ENCODE measurements at places on chromosomes 13 and 19. TPM values are rescaled to one million over a fixed set of nuclear protein-coding genes. Genes with fewer than 3 reads are reported as not detected.
A peak's percentile ranks its signal among the peaks of the same experiment; 100 is the strongest.

Gene FXYD1
- total RNA-seq = not detected

Gene CPB2
- total RNA-seq = not detected

Gene TMC4
- 2.0 TPM for total RNA-seq

Gene NLRP7
- not detected for total RNA-seq

Gene B3GNT8
- total RNA-seq = 1.5 TPM

Gene C19orf81
- total RNA-seq = not detected

Gene ZNF546
- total RNA-seq = 5.6 TPM

Gene AP2A1
- total RNA-seq = 133 TPM

Gene LYPD5
- not detected for total RNA-seq

Gene NCAN
- total RNA-seq = not detected

Gene SLAIN1
- not detected for total RNA-seq

DNA sequence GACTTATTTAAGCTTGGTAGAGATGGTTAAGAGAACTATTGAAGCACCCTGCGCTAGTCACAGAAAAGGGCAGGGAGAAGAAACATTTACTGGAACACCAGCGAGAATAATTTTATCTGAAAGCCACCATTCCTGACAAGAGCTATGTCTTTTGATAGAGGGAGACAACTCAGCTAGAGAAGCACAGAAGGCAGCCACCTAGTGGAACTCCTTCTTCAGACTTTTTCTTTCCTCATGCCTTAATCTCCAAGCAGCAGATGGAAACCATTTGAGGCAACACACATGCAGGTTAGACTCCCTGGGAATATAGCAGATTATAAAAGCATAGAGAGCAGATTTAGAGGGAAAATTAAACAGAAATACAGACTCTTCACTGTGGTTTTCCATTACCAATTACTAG is 813.4 kb downstream of the SLITRK6 start:
- DNase-seq = no peak

DNA sequence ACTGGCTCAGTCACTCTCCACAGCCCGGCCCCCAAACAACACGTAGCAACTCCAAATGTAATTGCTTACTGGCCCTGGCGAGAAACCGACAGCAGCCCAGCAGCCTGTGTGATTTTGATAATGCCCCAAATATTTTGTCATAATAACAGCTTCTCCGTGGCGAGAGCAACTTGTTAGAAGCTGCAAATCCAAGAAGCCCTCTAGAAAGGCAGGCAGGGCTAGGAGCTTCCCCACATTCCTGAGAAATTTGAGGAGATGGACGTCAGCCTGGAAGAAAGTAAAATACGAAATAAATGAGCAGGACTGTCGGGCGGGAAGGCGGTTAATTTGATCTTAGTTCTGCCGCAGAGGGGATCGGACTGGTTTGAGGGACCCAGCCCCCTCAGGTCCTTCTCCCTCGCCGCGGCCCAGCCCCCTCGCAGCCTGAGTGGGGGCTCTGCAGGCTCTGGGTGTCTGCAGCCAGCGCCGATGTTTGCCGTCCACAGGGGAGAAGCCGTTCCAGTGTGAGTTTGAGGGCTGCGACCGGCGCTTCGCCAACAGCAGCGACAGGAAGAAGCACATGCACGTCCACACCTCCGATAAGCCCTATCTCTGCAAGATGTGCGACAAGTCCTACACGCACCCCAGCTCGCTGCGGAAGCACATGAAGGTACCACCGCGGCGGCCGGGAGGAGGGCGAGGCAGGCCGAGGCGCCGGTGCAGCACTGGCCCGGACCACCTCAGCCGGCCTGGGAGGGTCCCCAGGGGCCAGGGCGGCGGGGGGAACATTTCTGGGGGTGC is 3.1 kb downstream of the ZIC2 start:
- peak; percentile 84 for DNase-seq

DNA sequence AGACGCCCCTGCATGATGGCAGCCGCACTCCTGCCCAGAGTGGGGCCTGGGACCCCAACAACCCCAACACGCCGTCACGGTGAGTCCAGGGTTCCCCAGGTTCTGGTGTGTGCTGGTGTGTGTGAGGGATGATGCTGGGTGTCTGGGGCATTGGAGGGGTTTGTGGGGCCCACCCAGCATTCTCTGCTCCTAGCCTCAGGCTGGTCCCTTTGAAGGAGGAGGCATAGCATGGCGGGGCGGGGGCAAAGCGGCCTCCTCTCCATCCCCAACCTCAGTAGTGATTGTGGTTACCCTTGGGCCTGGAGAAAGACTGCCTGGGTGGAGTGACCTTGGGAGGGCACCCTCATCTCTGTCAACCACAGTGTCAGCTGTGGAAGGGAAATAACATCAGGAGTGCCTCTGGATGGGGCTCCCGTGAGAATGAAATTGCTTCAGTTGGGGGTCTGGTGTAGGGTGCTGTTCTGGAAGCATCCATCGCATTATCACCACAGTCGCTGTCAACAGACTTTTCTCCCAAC is 7.1 kb upstream of the TIMM50 start:
- DNase-seq = no peak

DNA sequence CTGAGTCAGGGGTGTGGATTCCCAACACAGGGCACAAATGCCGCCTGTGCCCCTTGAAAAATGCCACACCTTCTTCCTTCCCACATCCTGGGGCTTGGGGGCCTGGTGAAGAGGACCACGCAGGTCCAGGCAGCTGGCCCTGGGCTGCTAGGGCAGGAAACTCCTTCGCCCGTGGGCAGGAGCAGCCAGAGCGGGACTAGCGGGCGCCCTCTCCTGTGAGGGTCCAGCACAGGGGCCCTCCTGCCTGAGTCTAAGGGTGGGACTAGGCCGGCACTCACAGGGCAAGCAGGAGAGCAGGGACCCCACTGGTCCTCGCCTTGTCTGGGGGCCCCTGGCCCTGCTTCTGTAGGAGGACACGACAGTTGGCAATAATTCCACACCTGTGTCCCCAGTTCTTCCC is 7.5 kb upstream of the CEBPA start:
- no peak for DNase-seq

DNA sequence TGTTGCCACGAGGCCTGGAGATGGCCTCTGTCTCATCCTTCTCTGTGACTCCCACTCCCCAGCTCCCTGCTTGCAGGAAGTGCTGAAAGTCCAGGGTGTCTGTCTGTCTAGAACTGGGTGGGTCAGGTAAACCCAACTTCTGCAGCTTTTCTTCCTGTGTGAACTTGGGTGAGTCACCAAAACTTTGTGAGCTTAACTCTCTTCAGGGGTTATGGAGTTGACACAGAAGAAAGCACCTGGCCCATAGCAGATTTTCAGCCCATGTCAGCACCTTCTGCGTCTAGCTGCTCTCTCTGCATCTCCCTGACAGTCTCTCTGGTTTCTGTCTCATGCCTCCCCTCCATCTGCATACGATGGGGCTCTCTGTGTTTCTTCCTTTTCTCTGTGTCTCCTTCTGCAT is 4.2 kb upstream of the CACNG7 start:
- DNase-seq = no peak

DNA sequence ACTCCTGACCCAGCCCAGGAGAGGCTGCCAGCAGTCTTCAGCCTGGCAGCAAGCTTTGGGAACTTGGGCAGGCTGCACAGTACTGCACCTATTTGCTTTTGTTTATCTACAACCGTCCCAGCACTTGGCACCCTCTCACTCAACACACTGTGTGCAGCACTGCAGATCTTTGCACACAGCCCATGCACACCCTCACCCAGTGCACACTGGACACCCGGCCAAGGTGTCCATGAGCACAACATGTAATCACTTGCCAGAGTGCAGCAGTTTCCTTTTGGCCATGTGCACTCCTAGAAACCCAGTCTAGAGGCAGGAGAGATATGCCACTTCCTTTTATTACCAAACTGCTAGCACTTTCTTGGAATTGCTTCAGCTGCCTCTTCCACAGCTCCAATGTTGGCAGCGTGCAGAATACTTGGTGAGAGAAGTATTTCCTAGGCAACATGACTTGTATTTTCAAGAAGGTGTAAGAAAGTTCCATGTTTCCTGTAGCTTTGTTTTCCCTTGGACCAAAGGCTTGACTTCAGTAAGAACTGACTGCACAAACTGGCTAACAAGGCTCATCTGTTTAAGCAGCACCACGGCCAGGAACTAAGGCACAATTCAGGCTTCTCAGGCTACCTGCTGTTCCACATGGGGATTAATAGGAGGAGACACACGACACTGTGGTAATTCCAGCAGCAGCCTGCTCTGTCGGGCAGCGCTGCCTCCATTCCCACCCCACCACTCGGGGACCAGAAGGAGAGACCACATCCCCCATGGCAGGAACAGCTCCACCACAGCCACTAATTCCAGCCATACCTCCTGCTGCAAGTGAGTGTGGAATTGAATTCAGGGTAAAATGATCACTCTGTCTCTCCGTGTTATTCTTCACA is 15.3 kb downstream of the ATP7B start:
- DNase-seq = no peak

- no peak for DNase-seq
Observed at GRCh38 chr13:113890774-113891480, 27.1 kb upstream of the GAS6 start.

GRCh38 chr13:99027260-99027659 is 49.4 kb upstream of the DOCK9 start:
- DNase-seq = no peak

DNA sequence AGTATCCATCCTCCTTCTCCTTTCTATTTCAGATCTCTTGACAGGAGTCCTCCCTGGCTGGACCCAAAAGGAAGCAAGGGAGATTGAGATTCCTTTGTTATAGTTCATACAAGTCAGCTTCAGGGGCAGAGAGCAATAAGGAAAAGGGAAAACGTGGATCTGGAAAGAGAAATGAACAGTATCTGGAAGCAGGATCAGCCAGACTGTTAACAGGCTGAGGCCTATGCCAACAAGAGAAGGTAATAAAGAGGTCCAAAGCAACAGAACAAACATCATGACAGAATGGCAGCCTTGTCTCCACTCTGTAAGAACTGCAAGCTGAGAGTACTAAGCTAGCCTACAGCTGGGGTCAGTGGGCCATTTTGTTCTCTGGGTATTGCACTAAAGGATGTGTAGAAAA is 64.5 kb downstream of the RAP2A start:
- DNase-seq = no peak

DNA sequence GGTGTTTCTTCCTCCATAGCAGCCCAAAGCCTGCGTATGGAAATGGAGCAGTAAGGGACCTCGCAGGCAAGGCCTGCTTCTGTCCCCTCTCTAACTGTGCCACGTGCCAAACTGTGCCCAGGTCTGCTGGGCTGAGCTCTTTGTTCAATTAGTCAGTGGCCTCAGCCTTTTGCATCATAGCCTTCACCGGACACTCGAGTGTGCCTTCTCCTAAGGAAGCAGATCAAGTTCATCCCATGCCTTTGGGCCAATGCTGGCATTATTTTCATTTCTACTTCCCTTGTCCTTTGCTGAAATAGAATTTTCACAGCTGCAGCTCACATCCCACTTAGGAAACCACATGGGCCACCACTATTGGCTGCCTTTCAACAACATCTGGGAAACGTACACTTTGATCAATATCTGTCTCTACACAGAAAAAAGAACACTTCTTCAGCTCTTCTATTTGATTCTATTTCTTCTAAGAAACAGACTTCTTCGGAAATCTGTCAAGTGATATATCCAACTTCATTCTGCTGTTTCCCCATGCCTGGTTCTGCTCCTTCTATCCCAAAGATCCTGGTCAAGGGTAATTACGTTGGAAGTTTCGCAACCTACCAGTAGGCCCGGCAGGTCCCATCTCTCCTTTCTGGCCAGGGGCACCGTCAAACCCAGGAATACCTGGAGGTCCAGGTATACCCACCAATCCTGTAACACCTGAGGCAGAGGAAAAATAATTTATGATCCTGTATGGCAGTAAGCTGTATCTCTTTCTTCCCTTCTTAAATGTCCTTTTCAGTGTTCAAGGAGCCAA is 143.9 kb downstream of the COL4A1 start:
- peak; percentile 44 for DNase-seq

DNA sequence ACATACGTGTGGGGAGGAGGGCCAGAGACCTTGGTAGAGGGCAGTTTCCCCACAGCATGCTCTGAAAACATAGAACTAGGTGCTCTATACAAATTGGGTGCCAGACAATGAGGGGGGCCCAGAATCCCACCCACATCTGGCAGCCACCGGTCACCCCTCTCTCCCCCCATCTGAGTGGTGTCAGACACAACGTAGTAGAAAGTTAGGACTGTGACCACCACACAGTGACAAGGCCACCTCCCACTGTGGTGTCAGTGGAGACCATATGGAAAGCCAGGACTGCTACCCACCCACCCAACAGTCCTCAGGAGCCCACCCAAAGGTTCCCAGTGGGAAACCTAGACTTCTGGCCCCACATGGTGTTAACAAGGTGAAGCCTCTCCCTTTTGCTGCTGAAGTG is 2.1 kb upstream of the ATP4B start:
- no peak for DNase-seq

DNA sequence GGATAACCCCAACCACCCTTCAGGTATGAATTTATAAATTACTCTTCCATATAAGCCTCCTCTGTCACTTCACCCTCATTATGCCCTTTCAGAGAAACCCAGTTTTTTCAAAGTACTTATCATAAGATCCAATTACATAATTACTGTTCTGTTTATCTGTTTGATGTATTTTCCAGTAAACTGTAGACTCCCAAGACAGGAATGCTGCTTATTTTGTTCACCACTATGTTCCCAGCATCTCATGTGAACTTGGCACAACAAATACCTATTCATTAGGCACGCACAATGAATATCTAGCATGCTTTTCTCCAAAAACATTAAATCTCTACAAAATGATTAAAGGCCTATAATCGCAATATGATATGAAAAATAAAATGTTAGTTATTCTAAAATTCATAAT is 13.2 kb downstream of the ENOX1 start:
- no peak for DNase-seq

- DNase-seq = no peak
Observed at GRCh38 chr19:40604171-40604646, 3.0 kb downstream of the LTBP4 start.

GRCh38 chr13:85603735-85604134 is 195.5 kb downstream of the SLITRK6 start:
- DNase-seq = no peak

GRCh38 chr13:58946274-58946673 is 1217.5 kb downstream of the DIAPH3 start:
- no peak for DNase-seq

DNA sequence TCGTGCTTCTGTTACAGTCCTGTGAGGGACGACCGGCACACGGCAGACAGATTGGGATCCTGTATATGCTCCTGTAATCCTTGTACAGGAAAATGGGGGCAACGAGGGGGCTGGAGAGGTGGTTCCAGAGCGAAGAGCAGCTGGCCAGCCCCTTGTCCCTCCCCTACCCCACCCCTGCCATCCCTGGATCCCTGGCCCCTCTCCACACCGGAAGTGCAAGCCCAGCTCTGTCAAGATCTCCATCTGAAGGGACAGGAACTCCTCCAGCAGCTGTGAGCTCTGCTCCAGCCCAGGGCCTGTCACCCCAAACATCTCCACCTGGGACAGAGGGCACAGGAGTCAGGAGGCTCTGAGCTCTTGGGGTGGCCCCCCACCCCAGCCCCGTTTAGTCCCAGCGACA is 5.5 kb upstream of the CCER2 start:
- DNase-seq = no peak

DNA sequence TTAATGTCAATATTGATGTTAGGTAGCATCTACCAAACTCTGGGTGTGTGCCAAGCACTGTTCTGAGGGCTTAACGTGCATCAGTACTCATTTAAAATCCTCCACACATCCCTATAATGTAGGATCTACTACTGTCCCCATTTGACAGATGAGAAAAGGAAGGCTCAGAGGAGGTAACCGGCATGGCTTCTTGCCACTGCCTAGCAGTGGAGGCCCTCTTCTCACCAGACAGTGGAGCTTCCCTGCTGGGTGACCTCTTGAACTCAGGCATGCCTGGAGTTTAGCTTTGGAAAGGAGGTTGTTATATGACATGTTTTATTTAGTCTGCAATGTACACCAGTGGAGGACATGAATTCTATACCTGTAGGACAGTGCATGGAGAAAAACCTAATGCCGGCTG is 2.1 kb downstream of the SPATA13 start:
- no peak for DNase-seq

GRCh38 chr13:51745243-51745642 is 58.7 kb downstream of the DHRS12 start:
- DNase-seq = no peak
